ENCODE measurements at places on chromosomes 1 and 21.

DNA sequence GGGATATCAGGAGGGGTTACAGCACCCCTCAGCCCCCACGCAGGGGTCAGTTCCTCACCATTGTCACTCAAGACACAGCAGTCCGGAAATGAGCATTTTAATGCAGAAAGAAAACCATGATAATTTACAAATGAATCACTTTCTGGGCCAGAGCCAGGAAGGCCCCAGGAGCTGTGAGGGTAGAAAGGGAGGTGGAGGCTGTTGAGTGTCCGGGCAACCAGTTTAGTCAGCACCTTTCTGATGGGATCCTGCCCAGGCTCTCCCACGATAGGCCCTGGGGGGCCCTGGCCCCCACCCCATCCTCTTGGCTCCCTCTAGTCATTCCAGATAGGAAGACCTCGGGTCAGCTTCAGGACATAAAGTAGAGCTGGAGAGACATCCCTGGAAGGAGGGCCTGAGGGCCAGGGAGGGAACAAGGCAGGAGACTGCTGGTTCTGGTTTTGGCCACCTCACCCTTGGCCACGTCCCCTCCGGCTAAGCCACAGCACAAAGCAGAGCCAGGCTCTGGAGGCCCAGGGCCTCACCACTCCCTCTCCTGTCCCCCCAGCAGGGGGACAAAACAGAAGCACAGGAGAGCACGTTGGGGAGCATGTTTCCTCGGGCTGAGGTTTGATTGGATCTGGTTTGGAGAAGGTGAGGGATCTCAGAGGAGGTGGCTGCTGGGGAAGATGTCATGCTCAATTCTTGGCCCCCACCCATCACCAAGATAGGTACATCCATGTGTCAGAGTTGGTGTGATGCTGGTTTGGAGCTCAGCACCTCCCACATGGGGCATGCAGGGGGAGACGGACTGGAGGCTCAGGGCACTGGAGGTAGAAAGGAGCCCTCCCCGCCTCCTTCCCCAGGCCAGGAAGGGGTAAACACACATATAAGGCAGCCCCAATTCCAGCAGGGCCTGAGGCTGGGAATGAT is 20.6 kb downstream of the ETNK2 start:
- no peak for DNase-seq

DNA sequence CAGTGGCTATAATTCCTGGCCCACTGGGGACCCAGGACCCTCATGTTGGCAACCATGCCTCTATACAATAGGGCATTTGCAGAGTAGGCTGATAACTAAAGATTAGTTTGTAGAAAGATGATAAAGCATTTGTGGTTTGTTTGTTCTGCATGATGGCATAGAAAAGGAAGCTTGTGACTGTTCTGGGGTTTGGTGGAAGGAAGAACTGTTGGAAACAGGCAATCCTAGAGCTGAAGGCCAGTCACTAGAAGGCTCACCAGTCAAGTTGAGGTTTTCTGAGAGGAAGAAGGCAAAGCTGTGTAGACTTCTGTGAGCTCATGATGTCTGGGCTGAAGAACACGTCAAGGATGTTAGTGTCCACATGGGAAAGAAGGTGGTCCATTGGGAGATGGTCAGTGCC is 140.3 kb upstream of the VANGL1 start:
- no peak for DNase-seq

GRCh38 chr1:56322211-56322610 is 257.2 kb downstream of the PLPP3 start:
- no peak for DNase-seq

DNA sequence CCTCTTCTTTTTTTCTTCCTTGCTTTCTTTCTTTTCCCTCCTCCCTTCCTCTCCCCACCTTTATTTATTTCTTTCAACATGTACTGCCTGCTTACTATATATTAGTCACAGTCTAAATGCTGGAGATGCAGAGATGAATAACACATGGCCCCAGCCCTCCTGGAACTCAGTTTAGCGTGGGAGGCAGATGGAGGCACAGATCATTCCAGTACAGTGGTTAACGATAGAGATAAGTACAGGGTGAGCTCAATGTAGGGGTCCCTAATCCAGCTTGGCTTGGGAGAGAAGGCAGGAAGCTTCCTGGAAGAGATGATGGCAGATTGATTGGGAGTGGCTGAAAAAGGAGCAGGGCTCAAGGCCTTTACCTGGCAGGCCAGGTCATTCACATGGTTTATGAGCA is 55.6 kb upstream of the PPP2R5A start:
- no peak for DNase-seq

DNA sequence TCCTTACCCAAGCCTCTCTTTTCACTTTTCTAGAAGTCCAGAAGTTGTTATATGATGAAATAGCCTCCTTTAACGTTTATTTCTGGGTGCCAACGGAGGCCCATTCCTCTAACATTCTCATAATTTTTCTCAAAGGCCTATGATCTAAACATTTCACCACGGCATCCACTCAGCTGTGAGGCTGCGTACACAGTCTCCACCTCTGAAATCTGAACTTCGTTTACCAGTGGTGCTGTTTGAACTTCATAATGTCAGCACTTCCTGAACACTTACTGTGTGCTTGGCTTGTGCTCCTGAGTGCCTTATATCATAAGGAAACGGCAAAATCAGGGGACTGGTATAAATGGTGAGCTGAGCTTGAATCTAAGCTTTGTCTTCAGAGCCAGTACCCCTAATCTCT is 12.0 kb upstream of the RBP7 start:
- no peak for DNase-seq

GRCh38 chr1:199221371-199222150 is 582.7 kb downstream of the PTPRC start:
- no peak for DNase-seq

DNA sequence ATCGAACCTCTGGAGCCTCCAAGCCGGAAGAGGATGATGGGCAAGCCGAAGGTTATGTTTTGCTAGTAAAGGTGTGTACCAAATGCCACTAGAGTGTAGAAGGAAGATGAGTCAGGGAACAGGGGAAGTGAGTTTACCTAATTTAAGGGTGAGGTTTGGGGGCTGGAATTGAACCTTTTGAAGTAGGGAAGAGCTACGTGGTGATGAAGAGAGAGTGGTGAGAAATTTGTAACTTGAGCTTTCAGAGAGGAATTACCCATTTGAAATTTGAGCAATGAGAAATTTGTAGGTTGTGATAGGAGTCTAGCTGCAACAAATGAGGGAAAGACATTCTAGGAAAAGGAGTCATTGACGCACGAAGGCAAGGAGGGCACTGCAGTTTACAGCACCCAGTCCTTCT is 70.0 kb upstream of the TENT5C start:
- DNase-seq, result no peak

DNA sequence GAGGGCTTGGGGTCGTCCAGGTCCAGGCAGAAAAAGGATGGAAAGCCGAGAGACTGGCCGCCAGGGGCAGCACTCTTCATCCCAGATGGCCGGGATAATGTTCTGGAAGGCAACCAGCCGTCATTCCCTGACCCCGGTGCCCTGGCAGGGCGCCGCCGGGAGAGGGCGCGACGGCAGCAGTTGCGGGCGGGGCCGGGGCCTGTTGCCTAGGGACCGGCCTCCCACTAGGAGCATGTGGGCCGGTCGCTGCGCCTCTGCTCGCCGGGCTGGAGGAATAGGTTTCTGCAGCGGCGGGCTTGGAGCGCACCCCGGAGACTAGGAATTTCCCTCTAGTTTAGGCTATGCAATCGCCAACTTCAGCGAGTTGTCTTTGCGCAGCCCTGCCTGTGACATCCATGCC is 11.0 kb downstream of the DMRTB1 start:
- DNase-seq, result peak; percentile 63

- peak; percentile 7 for DNase-seq
Observed at GRCh38 chr1:40477678-40478053, 576 bp downstream of the ZFP69 start.

GRCh38 chr1:32963746-32964460 is 706 bp downstream of the RNF19B start:
- no peak for DNase-seq

GRCh38 chr1:231872461-231872910 is 245.9 kb downstream of the DISC1 start:
- DNase-seq, result no peak

- DNase-seq, result no peak
Observed at GRCh38 chr1:17869815-17870214, 114.7 kb downstream of the ACTL8 start.

- no peak for DNase-seq
Observed at GRCh38 chr1:152967201-152967600, 3.2 kb upstream of the SPRR4 start.

GRCh38 chr1:47692196-47692595 is 254.4 kb downstream of the FOXD2 start:
- no peak for DNase-seq

- no peak for DNase-seq
Observed at GRCh38 chr1:47227341-47228232, 4.4 kb downstream of the TAL1 start.

DNA sequence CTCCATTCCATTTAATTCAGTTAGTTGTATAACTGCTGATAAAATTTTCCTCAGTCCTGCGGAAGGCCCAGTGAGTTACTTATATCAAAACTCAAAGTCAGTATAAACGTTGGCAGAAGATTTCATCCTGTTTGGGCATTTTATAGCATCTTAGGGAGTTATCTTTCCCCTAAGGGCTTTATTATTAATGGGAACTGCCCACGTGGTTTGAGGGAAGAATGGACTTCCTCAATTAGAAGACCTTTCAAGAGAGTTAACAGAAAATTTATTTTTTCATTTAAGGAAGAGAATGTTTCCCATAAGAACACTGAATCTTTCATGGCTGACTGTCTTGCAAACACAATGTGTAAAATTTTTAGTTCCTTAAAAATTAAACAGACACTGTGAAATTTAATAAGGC is 400.1 kb downstream of the NEGR1 start:
- DNase-seq, result no peak

DNA sequence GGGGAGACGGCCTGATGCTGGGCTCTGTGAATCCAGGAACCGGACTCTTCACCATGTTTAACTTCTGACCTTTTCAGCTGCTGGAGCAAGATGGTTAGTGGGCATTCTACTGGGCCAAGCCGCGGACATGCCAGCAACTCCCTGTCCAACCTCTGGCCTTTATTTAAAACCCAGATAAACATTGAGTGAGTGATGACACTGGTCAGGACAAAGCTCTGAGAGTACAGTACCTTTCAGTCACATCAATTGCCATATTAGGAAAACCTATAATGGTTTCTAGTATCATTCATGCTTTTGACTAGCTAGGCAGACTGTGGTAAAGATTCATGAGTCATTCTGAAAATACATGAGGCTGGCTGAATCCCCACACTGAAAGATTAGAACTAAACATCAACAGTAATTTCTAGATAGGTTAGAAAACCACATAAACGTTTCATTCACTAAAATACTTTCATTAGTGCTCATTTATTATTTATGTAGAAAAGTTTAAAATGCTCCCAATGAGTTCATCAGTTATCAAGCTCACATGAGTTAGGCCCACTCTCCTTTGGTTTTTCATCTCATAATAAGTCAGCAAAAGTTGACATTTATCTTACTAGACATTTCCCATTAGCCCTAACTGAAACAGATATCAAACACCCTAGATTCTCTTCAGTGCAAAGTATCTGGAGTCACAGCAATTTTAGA is 7.1 kb upstream of the ACTA1 start:
- no peak for DNase-seq

DNA sequence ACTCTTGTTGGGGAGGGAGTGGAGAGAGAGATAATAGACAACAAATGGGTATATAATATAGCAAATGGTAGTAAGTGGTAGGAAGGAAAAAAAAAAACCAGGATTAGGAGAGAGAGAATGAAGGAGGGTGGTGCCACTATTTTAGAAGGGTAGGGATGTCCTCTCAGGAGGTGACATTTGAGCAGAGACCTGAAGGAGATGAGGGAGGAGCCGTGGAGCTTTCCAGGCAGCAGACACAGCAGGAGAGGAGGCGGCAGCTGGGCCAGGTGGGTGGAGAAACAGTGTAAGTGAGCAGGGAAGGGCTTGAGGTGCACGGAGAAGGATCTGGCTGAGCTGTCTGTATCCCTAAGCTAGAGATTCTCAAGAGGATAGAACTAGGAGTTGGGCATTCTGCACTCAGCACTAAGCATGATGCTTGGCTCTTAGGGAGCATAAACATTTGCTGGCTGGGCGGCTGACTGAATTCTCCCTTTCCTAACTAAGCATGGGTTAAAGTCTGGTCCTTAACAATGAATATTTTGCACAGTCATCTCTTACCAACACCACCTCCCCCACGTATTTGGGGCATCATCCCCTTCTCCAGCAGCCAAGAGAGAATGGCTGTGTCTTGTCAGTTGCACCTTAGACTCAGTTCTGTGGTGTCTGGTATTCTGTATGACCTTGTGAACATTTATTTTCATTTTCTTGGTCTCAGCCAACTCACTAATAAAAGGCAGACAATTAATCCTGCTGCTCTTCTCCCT is 27.6 kb upstream of the SARS1 start:
- DNase-seq, result no peak

- no peak for DNase-seq
Observed at GRCh38 chr21:44425895-44426662, 29.2 kb upstream of the LRRC3 start.

GRCh38 chr1:202857136-202857610 is 31.8 kb downstream of the RABIF start:
- no peak for DNase-seq

DNA sequence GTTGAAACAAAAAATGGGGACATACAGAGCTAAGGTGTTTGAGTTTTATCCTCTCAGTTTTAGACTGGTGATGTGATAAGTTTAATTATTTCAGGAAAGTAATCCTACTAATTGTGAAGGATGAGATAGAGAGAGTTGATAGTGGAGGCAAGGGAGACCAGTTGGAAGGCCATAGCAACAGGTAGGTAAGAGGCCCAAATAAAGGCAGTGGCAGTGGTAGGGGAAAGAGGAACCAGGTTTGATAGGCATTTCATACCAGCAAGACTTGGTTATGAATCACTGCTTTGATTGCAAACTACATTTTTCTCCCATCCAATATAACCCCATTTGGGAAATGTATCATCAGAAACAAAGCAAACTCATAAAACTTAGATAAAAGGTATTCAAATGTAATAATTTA is 63.1 kb upstream of the SH3GLB1 start:
- no peak for DNase-seq

- DNase-seq, result no peak
Observed at GRCh38 chr1:208421486-208421885, 177.3 kb upstream of the PLXNA2 start.

GRCh38 chr1:157968946-157969345 is 24.5 kb upstream of the KIRREL1 start:
- no peak for DNase-seq

DNA sequence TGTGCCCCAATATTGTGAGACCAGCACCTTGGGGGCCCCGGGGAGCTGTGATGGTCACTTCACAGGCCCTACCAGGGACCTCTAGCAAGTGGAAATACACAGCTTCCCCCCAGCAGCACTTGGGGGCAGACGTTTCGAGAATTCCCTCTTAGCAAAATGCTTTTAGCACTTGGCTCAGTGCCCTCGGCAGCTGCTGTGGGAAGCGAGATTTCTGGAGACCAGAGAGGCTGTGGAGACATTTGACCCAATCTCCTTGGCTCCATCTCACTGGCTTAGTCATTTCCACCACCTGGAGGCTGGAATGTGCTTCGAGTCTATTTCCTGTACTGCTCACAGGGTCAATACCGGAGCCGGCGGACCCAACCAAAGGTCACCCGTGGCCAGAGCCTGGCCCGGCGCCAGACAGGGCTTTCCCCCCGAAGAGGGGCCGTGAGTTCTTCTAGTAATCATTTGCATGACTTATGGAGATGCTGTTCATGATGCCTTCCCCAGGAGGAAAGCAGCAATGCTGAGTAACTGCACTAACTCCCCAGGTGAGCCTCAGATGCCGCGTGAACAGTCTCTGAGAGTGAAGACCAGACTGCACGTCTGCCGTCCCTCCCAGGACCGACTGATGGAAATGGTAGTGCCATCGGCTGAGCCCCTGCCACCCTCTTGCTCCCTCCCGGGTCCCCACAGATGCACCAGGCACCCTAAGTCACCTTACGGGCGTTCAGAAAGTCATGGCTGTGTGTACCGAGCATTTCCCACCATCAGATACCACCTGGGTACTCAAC is 4.4 kb upstream of the C2CD2 start:
- DNase-seq, result peak; percentile 24

All from midbrain (tissue), 1 donor.